ENCODE measurements at places on chromosomes 1 and 21.

- DNase-seq, result no peak
These were observed 60.5 kb downstream of the RHBG start for GRCh38 chr1:156429313-156430060.

- no peak for DNase-seq
These were observed 1.9 kb upstream of the TMEM35B start for GRCh38 chr1:34987018-34987417.

- no peak for DNase-seq
These were observed 7.2 kb downstream of the METTL13 start for GRCh38 chr1:171788696-171789095.

DNA sequence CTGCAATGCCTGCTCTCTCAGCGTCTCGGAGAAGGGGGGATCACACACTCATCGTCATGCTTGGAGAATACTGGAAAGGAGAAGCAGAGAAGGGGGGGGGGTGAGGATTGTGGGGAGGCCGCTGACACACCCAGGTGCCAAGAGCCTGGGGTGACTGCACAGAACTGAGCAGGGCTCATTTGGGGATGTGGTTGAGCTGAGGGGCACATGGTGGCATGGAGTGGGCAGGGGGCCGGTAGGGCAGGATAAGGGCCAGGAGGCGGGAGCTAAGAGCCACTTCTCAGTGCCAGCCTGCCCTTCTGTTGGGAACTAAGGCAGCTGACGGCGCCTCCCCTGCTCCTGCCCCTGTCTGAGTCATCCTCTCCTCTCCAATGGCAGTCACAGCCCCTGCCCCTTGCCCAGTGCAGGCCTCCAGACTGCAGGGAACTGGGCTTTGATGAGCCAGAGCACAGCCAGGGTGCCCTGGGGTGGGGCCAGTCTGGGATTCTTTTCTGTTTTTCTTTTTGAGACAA is 27.2 kb downstream of the MRPL37 start:
- no peak for DNase-seq

GRCh38 chr1:159653201-159653600 is 61.2 kb downstream of the CRP start:
- no peak for DNase-seq

GRCh38 chr1:175833951-175834350 is 90.6 kb upstream of the TNR start:
- no peak for DNase-seq

GRCh38 chr1:84062496-84062895 is 63.6 kb upstream of the TTLL7 start:
- DNase-seq, result no peak

- DNase-seq, result no peak
These were observed 89.9 kb downstream of the RASAL2 start for GRCh38 chr1:178183796-178184195.

DNA sequence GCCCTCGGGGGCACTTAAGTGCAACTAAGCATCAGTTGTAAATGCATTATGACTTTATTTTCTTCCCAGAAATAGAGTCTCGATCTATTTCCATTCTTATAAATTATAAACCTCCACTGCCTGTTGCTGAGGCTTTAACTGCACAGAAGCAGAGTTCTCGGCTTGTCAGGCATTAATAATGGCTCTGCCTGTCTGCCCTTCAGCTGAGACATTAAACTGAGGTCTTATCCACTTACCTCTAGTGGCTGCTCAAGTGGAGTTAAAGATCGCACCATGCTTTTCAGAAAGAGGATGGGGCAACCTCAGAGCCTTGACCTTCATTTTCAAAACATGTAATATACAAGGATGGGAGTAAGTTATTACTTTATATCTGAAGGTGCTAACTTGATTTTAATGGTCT is 597.6 kb upstream of the PRMT6 start:
- no peak for DNase-seq

DNA sequence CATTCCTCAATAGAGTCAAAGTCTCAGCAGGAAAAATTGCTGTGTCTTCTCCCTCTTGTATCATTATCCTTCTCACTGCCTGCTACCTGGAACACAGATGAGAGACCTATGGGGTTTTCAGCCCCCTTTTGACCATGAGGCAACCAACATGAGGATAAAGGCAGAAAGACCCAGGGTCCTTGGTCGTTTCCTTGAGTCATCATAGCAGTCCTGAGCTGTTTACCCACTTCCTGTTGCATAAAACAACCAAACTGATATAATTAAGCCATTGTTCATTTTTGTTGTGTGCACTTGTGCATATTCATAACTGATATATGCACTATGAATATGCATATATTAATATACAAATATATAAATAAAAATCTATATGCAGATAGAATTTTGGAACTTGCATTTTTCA is 188.3 kb upstream of the MAP1LC3C start:
- DNase-seq, result no peak

DNA sequence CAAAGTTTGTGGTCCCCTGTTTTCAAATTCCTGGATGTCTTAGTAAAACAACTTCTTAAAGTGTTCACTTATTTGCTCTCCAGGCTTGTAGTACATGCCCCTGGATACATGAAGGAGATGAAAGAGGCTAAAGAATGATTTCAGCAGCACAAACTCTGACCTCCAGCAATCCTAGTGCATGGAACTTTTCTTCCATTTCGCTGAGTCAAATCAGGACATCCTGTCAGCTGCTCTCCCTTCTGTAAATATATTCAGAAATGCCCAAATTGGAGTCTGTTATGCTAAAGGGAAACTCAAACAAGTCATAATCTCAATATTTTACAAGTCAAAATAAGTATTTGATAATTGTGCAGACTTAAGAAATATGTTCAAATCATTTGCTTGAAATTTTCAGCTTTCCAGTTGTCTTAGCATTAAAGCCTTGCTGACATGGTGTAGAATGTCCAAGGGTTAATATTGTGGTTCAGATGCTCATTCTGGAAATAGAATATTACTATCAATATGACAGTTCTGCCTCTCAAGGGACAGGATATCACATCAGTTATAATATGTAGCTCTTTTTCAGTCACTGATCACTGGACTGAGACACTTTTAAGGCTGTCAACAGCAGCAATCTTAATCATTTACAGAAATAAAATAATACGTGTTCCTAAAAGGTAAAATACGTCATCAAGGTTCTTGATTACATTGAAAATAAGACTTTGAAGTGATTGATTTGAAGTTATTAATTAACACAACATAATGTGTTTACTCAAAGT is 1157.3 kb downstream of the PLA2G4A start:
- no peak for DNase-seq

GRCh38 chr1:167893798-167894197 is 20.1 kb downstream of the ADCY10 start:
- DNase-seq, result no peak

- no peak for DNase-seq
These were observed 10.1 kb downstream of the PRRC2C start for GRCh38 chr1:171495444-171495843.

DNA sequence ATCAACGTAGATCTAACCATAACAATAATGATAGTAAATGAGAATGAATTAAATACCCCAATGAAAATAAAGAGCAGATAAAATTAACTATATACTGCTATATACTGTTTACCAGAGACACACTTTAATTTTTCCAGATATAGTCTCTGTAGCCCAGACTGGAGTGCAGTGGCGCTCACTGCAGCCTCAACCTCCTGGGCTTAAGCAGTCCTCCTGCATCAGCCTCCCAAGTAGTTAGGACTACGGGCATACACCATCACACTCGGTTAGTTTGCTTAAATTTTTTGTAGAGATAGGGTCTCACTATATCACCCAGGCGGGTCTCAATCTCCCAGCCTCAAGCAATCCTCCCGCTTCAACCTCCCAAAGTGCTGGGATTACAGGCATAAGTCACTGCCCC is 37.2 kb downstream of the TRIM33 start:
- DNase-seq, result no peak

- DNase-seq, result no peak
These were observed 76.9 kb downstream of the SLC66A1 start for GRCh38 chr1:19388980-19389379.

- no peak for DNase-seq
These were observed 281.9 kb upstream of the ADAMTS5 start for GRCh38 chr21:27248814-27249213.

- DNase-seq, result no peak
These were observed 25.0 kb downstream of the TATDN3 start for GRCh38 chr1:212816567-212817278.

GRCh38 chr1:78667939-78668338 is 18.3 kb downstream of the IFI44 start:
- DNase-seq, result no peak

DNA sequence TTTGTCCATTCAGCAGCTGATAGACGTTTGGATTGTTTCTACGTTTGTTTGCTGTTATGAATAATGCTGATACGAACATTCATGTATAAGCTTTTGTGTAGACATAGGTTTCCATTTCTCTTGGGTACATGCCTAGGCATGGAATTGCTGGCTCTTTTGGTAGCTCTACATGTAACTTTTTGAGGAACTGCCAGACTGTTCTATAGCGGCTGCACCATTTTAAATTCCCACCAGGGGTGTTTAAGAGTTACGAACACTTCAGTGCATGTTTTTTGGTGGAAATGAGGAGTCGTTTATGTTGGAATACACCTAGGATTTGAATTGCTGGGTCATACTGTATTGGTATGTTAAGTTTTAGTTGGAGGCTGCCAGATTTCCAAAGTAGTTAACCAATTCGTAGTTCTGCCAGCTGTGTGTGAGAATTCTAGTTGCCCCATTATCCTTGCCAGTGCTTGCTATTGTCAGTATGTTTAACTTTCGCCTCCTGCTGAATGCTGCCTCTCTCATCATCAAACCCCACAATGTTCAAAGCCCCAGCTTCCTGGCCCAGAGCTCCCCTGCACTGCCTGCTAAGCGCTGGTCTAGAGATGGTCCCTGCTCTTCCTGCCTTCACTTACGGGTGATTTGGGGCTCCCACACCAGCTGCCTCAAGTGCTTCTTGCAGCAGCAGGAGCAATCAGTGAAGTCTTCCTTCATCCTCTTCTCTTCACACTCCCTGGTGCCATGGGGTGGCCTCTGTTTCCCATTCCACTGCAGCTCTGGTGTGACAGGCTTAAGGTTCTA is 81.0 kb downstream of the MAN1C1 start:
- no peak for DNase-seq

DNA sequence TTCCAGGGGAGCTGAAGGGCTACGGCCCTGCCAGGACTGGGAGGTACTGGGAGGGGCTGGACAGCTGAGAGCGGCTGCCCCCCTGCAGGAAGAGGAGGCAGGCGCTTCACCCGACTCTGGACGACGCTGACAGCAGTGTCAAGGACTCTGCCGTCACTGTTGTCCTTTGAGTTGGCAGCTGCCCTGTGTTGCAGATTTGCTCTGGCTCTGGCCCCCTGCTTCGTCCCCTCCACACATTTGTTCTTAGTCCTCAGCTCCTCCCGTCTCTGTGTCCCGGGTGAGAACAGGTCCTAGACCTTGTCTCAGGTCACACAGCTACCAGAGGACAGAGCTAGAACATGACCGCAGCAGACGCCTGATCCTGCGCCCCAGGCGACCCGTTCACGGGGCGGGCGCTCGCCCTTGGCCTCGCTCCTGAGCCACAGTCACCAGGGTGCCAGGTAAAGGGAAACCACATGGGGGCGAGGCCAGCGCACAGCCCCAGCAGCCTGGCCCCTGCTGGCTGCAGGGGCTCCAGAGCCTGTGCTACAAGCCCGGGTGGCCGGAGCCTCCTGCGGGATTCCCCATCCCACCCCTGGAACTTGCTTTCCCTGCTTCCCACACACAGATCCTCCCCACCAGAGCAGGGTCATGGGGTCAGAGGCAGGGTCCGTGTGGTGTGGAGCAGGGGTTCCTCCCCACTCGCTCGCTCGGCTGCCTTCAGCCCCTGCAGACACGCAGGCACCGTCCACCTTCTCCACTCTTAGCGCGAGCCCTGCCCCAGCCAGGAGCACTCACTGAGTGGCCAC is 10.7 kb upstream of the NPHP4 start:
- no peak for DNase-seq

Data from activated CD8-positive, alpha-beta memory T cell treated with anti-CD3 and anti-CD28 coated beads for 24 hours (primary cell).